Astrocyte (in vitro differentiated cells and primary cell): ENCODE measurements at places on chromosomes 2 and 18. TPM values are rescaled to one million over a fixed set of nuclear protein-coding genes. Genes with fewer than 3 reads are reported as not detected.

Gene WDR33
- total RNA-seq: 40.9 and 41.8 TPM in 2 replicates

Gene IMPACT
- 32.3 and 39.1 TPM in 2 replicates for total RNA-seq

- DNase-seq: peak; percentile 70
These were observed 120.5 kb upstream of the CXCR4 start for GRCh38 chr2:136238286-136239078.

GRCh38 chr2:8550481-8550880, 131.4 kb upstream of the ID2 start:
- DNase-seq: no peak

GRCh38 chr2:142872882-142873724, 4.4 kb upstream of the KYNU start:
- peak; percentile 83 for DNase-seq

DNA sequence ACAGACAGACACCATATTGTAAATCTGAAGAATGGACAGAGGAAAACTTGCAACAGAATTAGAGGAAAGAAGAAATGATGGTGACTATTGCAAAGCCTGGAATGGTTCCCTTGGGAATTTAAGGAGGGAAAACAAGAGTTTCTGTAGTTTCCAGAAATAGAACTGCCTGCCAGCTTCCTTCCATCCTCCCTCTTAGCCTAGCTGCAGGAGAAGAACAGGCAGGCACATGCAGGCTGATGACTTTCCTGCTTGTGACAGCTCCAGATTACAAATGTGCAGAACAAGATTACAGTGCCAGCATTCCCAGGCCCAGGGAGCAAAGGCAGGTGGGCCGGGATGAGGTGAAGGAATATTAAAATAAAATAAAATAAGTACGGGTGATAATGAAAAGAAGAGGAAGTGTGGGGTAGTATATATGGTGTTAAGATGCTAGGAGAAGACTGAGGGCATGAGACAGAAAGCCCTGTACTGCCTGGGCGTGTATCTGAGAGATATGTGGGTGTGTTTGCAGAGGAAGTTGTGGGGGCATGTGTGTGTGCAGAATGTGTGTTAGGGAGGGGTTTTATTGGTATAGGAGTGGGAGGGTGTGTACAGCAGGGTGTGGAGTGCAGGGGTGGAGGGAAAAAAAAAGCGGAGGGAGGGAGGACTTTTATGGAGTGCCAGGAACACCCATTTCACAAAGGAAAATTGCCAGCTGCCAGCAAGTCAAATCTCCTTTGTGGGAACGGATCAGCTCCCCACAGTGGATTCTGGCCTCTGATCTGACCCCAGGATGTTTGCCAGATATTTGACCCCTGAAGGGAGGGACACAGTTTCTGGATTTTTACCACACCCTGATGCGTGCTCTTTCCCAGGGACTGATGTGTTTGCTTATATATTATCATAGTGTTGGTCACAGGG, 43.9 kb upstream of the NEMP2 start:
- no peak for DNase-seq

DNA sequence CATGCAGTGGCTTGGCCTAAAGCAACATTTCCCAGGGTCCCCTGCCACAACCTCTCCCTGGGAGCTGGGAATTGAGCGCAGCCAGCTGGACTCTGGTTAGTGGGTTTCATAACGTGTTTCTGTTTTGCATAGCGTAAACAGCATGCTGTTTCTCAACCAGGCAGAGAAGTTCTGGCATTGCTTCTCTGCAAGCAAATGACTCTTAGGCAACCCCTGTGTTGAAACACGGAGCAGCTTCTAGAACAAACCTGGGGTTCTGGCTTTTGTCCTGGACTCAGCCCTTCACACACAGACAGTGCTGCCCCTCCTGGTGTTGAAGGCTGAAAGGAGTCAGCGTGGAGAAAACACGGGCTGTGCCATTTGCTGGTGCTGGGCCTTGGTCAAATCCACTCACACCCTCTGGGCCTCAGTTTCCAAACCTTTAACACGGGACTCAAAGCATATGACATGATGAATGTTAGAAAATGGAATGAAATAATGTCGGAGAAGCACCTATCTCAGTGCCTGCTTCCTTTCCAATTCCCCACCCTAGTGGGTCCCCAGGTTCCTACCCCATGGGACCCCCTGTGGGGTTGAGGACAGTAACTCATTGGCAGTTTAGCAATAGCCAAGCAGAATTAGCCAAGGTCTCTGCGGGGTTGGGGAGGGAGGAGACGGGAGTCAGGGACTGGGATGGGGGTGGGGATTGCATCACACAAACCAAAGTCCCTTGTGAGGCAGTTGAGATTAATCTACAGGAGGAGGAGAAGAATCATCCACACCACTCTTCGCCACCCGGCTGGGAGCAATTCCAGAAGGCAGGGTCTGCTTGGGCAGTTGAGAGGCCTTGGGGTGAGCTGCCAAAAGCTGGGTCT, 30.2 kb upstream of the IL1R2 start:
- DNase-seq: peak; percentile 82

GRCh38 chr2:133360882-133361281, 207.4 kb downstream of the NCKAP5 start:
- no peak for DNase-seq

- no peak for DNase-seq
These were observed 245.8 kb downstream of the EIPR1 start for GRCh38 chr2:3131636-3132326.

DNA sequence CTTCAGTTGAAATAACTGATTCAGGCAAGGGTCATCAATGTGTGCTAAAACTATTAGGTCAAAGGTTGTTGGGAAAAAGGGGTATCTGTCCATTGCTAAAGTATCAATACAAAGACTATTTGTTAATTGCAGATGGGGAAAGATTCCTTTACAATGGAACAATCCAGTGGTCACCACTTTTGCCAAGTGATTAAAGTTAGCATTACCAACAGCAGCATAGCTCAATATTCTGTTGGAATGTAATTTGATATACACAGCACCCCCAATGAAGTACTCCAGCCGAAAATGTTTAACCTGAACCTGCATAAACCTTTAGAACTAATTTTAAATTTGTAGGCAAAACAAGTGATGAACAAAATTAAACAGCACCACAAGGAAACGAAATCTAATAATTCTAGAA, 191.0 kb downstream of the TCF4 start:
- DNase-seq: peak; percentile 54

- DNase-seq: no peak
These were observed 193.6 kb downstream of the MIB1 start for GRCh38 chr18:21933931-21934765.
